ENCODE measurements at places on chromosomes 11 and 22.

DNA sequence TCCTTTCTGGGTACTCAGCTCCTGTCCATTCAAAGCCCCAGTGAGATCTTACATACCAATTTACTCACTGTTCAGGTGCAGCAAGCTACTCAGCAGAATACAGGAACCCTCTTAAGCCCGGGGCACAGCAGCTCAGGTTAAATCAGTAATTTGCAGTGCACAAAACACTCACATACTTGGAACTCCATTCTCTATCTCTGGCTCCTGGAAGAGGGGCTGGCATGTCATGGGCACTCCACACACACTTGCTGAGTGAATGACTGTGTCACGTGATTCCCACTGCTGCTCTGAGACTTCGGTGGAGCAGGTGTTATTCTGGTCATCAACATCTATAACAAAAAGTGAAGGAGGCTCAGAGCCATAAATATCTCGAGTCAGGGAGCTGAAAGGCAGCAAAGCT, 157.3 kb upstream of the BDNF start:
- DNase-seq, result no peak

DNA sequence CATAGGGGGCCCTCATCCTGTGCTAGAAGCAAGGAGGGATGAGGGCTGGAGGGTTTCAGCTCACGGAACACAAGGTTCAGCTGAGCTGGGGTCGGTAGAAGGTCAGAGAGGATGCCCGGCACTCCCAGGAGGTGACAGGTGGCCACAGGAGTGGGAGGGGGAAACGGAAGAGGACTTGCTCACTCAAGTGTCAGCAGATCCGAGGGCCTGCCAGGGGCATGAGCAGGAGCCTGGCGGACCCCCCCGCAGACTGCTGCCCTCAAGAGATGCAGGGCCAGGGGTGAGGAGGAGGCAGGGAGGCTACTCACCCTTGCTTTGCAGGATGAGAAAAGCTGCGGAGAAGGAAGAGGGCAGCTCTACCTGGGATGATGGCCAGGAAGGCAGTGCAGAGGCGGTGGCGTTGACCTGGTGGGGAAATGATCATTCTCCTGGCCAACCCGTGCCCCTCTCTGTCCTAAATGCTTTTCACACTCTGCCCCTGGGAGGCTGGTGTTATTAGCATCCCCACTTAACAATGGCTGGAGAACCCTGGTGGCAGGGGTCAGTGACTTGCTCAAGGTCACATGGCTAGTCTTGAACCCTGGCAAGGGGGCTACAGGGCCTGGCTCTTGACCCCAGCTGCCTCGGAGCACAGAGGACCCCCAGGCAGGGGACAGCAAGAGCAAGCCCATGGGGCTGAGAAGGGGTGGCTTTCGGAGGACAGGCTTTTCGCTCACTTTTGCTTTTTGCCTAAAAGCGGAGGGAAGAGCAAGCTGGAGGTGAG, 30.1 kb upstream of the CSNK1E start:
- no peak for DNase-seq

DNA sequence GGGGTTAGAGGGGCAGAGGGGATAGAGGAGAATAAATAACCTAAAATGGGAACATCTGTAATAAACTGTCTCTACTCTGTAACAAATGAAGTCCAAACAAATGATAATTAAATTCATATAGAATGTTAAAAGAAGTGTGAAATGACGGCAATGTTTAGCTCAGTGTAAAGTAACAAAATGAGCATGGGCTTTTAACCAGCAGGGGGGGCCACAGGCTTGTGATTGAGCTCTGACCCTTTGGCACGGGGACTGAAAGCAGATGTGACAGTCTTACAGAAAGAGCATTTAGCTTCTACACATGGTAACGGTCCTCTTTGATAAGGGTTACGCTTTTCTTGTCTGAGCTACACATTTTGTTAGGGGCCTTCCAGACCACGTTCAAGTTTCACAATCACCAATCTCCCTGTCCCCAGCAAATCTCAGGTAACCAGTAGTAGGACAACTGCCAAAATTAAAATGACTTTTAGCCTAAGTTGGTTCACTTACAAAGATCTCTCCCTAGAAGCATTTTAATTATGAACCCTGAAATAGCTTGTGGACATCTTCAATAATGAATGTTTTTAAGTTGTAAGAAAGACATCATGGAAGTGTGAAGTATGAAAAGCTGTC, 262.5 kb downstream of the DCDC1 start:
- no peak for DNase-seq

- DNase-seq, result no peak
Measured at GRCh38 chr11:32344946-32345345, 90.4 kb downstream of the WT1 start.

GRCh38 chr22:42608823-42609361, 5.8 kb downstream of the POLDIP3 start:
- DNase-seq, result no peak

GRCh38 chr22:46358766-46359165, 23.3 kb downstream of the TRMU start:
- no peak for DNase-seq

- DNase-seq, result peak; percentile 39
Measured at GRCh38 chr22:37484480-37485394, 1.4 kb downstream of the MFNG start.

DNA sequence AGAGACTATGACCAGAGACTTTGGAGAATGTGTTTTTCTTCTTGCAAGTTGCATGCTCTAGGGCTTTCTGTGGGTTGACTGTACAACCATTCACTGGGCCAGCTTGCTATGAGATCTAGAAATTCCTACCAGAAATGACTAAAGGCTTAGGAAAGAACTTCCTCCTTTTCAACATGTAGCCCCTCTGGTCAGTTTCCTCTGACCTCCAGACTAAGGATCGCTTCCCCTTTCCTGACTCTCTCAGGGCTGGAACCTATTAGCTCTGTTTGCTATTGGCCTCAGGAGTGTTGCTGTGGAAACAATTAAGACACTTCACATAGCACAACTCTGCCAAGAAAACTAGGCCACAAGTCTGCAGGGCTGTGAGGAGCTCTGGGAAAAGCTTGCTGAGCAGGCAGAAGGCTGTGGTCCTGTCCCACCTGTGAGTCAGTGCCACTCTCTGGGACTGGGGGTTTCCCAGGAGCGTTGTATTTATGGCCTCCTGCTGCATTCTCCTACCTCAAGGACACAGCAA, 10.7 kb downstream of the CRY2 start:
- no peak for DNase-seq

DNA sequence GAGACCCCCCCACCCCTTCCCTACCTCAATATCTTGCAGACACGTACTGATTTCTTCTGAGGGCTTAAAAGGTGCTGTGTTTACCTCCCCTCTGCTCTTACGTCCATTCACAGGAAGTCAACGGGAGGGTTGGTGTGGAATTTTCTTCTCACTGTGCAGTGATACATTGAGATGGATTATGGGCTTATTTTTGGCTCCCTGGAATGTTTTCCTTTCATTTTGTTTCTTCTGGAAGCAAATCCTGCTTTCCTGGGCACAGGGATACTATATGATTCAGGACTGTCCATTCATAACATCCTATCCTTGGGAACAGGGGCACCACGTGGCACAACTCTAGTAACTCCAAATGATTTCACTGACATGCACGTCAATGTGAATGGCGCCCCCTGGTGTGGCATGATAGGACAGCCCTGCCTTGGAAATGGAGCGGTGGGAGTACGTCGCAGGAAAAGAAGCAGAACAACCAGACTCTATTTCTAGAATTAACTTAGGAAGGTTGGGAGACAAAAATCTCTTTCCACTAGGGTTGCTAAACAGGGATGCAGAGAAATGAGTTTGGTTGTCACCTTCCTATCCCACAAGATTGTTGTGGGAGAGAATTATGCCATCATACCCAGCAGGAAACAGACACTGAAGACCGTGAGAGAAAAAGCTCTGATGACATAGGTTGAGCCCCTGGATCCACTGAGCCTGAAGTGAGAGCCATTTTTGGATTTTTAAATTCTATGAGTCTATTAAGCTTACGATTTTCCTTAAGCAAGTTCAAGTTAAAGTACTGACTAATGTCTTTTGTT, 146.5 kb upstream of the RAG2 start:
- DNase-seq, result peak; percentile 40

- no peak for DNase-seq
Measured at GRCh38 chr11:60377401-60378136, 763 bp upstream of the MS4A7 start.

GRCh38 chr11:129458278-129458677, 82.6 kb downstream of the BARX2 start:
- no peak for DNase-seq

GRCh38 chr11:72860592-72860991, 46.4 kb downstream of the ATG16L2 start:
- no peak for DNase-seq

GRCh38 chr11:14117632-14118031, 155.1 kb downstream of the SPON1 start:
- DNase-seq, result no peak

DNA sequence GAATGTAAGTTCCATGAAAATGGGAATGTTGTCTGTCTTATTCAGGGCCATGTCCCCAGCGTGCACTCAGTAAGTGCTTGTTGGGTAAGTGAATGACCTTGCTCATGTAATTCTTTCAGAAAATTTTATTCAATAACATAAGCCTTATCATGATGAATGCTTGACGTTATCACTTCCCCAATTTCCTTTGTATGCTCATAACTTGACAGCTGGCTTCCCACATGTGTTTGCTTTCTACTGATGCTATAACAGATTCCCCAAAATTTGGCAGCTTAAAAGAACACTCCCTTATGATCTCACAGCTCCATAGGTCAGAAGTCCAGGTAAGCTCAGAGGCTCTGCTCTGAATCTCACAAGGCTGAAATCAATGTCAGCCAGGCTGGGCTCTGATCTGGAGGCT, 155.8 kb upstream of the POU2AF2 start:
- no peak for DNase-seq

DNA sequence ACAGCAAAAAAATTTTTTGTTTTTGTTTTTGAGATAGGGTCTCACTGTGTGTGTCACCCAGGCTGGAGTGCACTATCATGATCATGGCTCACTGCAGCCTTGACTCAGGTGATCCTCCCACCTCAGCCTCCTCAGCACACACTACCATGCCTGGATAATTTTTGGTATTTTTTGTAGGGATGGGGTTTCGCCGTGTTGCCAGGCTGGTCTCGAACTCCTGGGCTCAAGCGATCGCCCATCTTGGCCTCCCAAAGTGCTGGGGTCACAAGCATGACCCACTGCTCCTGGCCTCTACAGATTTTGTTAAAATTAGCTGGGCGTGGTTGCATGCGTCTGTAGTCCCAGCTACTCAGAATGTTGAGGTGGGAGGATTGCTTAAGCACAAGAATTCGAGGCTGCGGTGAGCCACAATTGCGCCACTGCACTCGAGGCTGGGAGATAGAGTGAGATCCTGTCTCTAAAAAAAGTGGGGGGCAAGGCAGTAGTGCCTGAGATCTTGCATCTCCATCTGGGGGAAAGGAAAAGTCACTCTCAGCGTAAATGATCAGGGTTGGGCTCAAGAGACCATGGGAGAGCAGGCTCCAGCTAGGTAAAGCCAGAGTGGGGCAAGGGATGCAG, 10.6 kb upstream of the DGKZ start:
- DNase-seq, result no peak

DNA sequence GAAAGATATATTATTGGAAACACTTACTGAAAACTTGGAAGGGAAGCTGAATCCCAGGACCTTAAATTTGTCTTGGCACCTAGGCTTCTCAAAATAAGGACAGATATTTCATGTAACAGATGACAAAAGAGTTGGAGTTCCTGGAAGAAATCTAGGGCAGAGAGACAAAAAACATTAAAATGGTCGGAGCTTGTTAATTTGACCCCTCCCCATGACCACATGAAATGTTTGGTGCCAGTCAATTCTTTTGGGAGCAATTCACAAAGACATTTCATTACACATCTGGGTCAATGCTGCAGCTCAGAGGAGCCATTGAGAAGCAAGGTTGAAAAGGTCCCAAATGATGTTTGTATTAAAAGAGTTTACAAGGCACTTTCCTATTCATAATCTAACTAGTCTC, 162.0 kb upstream of the GUCY1A2 start:
- DNase-seq, result no peak

GRCh38 chr11:36635066-36635862, 37.2 kb upstream of the RAG2 start:
- no peak for DNase-seq

DNA sequence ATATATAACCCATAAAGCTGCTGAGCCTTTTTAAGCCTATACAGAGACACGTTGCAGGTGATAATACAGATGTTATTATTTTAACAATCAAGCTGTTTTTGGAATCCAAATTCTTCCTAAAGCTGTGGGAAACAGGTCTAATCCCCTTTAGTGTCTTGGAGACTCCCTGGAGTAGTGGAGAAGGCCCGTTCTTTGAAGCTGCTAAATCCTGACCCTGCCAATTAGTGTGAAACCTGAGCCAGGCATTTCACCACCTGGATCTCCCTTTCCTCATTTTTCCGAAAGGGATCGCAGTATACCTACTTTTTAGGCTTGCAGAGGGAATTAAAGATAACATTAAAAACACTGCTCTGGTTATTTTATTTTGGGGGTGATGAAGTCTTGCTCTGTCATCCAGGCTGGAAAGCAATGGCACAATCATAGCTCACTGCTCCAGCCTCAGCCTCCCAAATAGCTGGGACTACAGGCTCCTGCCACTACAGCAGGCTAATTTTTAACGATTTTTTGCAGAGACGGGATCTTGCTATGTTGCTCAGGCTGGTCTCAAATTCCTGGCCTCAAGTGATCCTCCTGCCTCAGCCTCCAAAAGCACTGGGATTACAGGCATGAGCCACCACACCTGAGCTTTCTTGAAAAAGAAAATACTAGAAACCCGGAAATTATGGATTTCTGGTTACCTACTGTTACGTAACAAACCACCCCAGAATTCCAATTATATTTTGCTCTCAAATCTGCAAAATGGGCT, 1.7 kb upstream of the EIF4ENIF1 start:
- DNase-seq, result no peak

GRCh38 chr11:115100706-115101105, 403.5 kb downstream of the CADM1 start:
- no peak for DNase-seq

GRCh38 chr11:75539459-75540334, 14.0 kb upstream of the GDPD5 start:
- no peak for DNase-seq

GRCh38 chr11:66970807-66971442, 4.2 kb upstream of the C11orf86 start:
- DNase-seq, result no peak

All from activated naive CD4-positive, alpha-beta T cell (primary cell).